ENCODE measurements at places on chromosomes 11 and 22.

DNA sequence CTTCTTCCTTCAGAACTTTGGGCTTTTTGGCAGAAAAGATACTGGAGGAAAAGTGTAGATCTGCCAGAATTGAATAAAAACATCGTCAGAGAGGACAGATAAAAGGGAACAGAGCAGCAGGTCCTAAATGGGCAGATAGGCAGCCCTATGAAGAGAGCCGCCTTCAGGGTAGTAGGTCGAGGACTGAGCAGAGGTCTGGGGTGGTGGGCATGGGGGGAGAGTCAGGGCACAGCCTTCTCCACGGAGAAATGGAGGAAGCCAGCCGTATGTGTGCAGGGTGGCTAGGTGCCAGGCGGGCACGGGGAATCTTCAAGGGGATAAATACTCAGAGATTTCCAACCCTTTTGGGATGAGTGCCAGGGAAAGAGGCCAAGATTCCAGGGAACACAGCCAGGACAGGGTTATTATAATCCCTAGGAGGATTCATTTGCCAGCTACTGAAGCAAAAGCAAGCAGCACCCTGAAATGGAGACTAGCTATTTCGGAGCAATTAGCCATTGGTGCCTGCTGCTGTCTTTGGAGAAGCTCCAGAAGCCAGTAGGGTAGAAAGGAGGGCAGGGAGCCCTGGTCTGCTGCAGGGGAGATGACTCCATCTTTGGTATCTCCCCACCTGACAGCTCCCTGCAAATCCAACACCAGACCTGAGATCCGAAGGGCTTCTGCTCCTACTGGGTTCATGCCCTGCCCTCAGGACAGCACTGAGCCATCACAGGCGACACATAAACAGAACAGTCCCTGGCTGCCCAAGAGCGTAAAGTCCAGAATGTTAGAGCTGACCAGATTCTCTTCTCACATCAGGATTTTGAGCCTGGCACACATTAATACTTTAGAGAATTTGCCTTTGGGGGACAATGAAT is 174.5 kb upstream of the NTM start:
- no peak for DNase-seq

DNA sequence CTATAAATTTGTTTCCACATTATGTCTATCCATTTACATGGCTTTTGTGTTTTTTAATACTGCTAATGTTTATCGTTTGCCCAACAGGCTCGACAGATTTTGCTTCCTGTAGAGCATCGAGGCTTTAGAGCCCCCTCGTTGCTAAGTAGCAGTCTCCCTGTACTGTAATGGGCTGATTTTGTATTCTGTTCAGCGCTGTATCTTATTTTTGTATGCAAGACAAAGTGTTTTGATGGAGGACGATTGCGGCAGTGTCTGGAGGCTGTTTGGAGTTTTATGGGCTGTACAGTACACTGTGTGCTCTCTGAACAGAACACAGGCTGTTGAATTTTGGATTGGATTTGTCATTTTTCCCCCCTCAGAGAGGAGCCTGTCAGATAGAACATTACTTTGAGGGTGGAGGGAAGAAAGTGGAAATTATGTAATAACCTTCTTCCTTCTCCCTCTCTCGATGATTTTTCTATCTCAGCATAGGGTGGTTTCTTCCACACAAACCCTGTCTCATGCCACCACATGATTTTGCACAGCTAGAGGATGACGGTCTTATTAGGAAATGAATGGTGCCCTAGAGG is 104.4 kb downstream of the ZBTB16 start:
- no peak for DNase-seq

DNA sequence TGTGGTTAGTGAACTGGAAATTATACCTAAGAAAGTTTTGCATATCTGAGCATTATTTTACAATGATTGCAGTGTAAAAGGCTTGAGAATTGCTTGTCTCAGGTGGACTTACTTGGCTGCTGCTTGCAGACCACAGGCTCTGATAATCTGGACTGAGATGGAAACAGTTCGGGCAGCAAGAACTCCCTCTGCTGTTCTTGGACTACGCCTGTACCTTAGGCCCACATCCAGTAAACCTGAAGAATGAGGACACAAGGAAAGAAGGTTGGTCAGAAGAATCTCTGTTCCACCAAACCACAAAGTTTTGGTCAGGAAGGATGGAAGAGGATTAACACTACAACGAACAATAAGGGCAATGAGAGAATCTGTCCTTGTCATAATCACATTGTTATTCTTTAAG is 80.1 kb downstream of the C2CD3 start:
- DNase-seq = no peak

DNA sequence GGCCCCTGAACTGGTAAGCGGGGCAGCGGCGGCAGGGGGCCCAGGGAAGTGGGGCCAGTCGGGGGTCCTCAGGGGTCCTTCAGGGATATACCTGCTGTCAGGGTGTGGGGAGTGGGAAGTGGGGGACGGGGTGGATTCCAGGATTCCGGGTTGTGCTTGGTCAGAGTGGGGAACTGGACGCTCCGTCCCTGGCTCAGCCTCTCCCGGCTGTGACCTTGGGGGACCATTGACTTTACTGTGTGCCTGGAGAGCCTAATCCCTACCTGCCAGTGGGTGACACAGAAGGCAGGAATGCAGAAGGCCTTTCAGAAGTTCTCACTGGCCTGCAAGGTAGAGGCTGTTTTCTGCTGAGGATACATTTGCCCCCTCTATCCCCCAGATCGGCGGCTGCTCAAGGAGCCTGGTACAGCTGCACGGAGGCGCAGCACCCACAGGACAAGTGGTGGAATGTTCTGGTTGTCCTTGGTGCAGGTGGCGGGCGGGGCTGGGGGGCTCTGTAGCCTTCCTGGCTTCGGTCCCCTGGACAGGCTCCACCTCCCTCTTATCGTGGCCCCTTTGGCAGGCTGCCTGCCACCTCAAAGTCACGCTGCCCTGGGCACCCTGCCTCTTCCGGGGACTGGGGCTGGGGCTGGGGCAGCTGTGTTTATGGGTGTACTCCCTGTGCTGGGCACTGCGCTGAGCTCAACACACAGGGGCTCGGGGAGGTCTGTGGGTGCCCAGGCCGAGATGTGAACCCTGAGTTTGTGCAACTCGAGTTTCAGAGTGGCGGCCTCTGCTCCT is 18.4 kb downstream of the KCNQ1 start:
- DNase-seq = no peak

DNA sequence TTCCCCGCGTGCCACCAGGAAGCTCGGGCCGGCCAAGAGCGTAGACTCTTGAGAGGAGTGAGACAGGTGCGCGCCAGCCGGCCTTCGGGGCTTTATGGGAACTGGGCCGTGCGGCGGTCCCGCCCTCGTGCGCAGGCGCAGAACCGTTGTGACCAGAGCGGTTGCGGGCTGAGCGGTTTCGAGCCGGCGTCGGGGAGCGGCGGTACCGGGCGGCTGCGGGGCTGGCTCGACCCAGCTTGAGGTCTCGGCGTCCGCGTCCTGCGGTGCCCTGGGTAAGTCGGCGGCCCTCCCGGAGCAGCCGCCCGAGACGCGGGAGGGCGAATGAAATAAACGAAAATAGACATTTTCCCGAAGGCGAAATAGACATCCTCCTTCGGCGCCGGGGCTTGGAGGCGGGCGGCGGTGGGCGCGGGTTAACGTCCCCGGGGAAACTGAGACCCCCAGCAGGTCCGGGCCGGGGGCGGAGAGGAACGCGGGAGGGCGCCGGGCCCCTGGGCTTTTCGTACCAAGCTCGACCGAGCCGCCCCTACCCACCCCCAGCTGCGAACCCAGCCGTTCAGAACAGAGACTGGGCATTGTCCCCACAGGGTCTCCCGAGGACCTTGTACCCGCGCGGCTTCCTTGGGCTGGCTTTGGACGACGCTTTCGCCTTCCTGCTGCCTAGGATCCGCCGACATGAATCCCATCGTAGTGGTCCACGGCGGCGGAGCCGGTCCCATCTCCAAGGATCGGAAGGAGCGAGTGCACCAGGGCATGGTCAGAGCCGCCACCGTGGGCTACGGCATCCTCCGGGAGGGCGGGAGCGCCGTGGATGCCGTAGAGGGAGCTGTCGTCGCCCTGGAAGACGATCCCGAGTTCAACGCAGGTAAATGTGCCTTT is at the start of gene ASRGL1:
ASRGL1 (plus strand) TSS at position 146 of the 879 bp plus-strand sequence; CDS start at position 676, 530 bp downstream.
- peak; percentile 48 for DNase-seq

DNA sequence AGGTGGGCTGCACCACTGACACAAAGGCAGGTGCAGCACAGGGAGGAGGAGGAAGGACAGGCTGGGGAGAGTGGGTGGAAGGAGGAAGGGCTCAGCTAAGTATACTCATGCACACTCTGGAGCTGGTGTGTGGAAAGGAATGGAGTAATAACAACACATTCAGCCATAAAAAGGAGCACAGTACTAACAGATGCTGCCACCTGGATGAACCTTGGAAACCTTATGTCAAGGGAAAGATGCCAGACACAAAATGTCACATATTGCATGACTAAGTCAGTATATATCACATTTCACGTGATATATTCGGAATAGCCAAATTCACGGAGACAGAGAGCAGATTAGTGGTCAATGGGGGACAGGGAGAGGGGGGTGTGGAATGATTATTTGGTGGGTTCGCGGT is 389.6 kb upstream of the SYN3 start:
- DNase-seq = no peak

DNA sequence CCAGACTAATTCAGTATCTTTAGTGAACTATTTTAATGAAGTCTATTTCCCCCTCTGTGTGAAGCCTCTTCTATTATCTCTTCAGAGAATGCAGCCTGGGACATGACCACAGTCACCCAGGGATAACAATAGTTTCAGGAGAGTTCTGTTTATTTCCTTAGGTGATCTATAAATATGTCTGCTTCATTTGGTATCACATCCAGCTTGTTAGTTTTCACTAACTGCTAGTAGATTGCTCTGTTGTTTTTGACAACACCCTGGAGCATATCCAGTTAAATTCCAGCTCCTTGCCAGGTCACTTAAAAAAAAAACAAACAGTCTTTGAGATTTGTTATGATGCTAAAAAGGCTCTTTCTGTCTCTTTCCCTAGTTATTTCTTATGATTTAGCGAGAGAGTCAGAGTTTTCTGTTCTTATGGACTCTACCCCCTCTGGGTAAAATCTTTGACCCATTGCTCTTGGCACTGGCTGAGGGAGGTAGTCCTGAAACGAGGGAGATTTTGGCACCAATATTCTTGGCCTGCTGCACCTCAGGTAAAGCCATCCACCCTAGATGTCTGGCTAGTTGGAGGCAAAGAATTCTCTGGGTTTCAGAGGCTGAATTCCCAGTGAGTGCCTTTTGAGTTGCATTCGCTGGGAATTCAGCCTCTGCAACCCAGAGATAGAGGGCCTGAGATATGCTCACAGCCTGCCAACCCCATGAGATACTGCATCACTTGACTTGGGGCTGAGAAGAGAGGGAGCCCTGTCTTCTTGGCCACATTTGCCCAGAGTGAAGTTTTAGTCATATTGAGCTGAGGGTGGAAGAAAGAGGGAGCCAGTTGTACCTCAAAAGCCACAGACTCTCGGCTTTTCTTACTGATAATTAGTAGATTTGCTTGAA is 159.1 kb downstream of the PGR start:
- no peak for DNase-seq

DNA sequence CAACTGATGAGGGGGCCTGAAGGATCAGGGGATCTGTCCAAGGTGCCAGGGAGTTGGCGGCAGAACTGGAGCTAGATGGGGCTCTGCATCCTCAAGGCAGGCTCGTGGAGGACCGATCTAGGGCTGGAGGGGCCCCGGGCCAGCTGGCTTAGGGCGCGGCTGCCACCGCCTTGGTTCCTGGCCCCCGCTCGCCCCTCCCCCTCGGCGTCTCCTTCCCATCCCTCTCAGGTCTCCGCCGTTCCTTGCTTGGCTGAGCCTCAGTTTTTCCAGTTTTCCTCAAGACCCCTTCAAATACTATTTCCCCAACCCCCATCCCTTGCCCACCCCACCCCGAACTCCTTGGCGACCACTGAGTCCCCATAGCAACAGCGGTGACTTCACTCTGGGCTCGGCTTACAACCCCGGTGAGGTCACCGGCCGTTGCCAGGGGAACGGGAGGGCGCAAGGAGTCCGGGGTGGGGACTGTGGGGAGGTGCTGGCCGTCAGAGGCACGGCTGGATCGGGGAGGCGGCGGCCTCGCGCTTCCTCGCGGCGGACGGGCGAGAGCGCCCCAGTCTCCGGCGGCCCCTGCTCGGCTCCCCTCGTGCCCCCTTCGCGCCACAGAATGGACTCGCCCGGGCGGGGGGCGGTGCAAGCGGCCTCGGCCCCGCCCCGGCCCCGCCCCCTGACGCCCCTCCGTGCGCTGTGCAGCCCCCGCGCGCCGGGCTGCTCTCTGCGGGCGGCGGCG is 7.5 kb downstream of the FREY1 start:
- DNase-seq = no peak

- no peak for DNase-seq
Observed at GRCh38 chr11:120611581-120611980, 100.0 kb downstream of the GRIK4 start.

DNA sequence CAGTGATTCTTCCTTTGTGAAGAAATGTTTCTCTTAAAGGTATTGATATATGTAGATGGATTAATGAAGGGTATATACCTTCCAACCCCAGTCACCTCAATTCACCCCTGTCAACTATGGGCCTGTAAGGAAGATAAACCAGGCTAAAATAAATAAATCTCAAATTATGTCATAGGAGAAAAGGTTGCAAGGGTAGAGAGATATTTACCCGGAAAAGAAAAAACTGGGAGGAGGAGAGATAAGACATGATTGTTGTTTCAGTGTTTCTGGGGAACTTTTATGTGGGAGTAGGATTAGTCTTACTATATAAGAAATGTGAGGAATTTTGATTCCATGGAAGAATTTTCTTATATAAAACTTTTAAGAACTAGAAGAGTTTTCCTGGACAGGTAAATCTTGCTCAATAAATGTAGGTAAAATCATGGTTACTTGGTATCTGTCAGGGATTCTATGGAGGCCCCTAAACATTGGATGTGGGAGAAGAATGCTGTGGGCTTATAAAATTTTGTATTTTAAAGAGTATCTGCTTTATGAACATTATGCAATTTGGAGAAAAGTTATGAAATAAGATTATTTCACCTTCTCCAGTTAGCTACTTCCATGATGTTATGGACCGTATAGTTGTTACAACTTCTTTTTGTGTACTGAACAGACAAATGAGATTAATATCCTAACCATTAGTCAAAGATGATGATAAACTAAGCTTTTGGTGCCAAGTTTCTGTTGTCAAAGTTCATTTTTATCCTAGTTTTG is 6.4 kb downstream of the YAP1 start:
- DNase-seq = no peak

- no peak for DNase-seq
Observed at GRCh38 chr11:122642472-122642922, 13.0 kb upstream of the UBASH3B start.

GRCh38 chr11:121930004-121930965 is 185.7 kb downstream of the BLID start:
- no peak for DNase-seq

GRCh38 chr11:123054301-123055065 is 7.5 kb downstream of the HSPA8 start:
- DNase-seq = no peak
